GM19239 (cell line): ENCODE measurements at places on chromosomes 6 and 20.

DNA sequence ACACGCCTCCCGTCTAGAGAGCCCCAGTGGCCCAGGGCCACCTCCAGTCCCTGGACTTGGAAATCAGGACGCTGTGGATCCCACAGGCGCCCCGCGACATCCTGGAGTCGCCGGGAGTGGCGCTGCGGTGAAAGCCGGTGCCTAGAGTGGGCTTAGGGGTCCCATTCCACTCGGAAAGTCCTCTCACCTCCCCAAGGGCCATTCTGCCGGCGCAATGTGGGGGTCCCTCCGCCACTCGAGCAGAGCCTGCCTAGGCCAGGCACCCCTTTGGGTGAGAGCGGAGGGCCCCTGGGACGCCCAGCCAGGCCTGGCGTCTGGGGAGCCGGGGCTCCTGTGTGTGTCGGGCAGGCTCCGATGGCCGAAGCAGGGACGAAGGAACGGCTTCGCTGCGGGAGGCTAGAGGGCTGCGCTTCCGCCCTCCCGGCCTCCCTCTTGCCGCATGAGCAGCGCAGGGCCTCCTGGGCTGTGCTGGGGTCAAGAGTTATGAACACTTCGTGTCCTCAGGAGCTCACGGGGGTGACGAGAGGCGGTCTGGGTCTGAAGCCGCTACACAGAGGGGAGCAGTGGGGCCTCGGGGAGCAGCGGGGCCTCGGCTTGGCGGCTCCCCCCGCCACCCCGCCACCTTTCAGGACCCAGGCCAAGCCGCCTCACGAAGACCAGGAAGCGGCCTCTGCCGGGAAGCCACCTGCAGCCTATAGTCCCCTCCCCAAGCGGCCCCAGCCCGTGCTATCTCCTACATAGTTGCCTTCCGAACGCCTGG is 13.6 kb downstream of the POU3F2 start:
- DNase-seq: no peak

DNA sequence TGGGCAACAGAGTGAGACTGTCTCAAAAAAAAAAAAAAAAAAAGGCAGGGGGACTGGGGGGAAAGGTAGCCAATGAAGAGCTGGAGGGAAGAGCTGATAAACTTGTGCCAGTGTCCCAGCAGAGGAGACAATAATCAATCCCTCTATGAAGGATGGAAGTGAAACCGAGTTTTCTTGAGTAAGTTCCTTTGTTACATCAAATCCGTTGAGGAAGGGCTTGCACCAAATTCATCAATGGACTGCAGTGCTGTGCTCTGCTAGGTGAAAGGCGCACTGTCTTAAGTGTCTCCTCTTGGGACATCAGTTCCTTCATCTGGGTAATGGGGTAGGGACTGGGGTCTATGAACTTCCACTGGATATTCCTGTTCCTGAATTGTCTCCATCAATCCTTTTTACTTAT is 3.0 kb upstream of the CRIP3 start:
- DNase-seq: no peak

GRCh38 chr6:87494761-87495422 is 22.1 kb downstream of the SLC35A1 start:
- DNase-seq: no peak

GRCh38 chr6:87384038-87384437 is 23.7 kb upstream of the CFAP206 start:
- no peak for DNase-seq

DNA sequence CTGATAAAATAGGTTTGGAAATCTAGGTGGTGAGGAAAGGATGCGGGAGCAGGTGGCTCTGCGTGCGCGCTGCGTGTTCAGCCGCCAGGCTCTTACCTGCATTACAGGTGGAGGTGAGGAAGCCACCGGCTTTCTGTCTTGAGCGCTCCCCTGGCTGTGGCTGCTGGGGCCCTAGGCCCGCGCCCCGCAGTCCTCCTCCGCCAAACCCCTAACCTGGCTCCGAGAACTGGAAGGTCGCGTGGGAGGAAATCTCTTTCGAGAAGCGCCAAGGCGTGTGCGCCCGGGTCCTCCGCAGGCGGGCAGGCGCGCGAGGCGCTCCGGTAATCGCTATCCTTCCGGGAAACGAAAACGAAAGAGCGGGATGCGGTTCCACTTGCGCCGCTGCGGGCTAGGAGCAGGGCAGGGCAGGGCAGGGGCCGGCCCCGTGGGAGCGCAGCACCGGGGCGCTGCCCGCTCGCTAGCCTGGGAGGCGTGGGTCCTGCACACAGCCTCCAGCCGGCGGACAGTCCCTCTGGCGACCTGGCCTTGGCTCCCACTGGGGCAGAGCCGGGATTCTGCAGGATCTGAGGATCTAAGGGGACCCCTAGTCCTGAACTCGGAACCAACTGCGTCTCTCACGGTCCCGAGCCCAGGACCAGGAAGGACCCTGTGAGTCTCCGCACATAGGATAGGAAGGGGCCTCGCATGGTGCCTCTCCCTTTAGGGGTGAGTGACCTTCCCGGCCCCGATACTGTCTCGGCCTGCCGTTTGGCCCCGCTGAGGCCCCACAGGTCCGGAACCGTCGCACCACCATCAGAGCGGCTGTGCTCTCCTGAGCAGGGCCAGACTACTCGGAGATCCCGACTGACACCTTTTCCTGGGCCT is at the start of gene ETV7:
Gene ETV7 (minus strand): TSS at position 230 of the 864 bp plus-strand sequence. CDS start 128 bp downstream, at position 102.
- no peak for DNase-seq

GRCh38 chr20:8406391-8406790 is 274.3 kb downstream of the PLCB1 start:
- DNase-seq: no peak

- no peak for DNase-seq
Observed at GRCh38 chr6:24441599-24441904, 38.8 kb downstream of the MRS2 start.

DNA sequence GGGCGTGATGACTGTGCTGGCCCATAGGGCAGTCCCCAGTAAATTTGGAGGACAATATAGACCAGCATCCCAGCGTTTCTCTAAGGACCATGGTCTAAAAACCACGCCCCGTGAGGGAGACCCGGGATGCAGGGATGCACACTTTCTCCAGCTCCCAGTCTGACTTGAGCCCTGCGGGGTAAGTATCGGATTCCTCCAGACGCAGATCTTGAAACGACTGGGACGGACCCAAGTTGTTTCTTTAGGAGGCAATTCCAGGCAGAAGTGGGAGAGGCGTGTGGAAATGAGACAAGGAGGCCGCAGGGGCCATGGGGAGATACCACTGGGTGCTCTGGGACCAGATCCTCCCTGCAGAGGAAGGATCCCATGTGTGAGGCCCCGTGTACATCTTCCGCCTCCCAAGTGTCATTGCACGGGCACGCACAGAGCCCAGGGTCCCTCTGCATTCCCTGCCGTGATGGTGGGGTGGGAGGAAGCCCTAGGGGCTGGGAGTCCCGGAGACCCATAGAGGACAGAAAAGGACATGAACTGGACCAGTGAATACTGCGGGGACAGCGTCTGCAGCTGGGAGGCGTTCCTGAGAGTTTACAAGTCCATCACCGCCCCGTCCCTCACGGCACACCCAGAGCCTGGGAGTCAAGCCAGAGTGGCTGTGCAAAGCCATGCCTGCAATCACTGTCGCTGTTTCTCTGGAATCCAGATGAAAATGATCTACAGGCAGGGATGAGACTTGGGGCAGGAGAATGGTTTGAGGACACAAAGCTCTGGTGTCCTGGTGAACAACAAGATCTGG is 522.9 kb downstream of the CDH26 start:
- DNase-seq: no peak

DNA sequence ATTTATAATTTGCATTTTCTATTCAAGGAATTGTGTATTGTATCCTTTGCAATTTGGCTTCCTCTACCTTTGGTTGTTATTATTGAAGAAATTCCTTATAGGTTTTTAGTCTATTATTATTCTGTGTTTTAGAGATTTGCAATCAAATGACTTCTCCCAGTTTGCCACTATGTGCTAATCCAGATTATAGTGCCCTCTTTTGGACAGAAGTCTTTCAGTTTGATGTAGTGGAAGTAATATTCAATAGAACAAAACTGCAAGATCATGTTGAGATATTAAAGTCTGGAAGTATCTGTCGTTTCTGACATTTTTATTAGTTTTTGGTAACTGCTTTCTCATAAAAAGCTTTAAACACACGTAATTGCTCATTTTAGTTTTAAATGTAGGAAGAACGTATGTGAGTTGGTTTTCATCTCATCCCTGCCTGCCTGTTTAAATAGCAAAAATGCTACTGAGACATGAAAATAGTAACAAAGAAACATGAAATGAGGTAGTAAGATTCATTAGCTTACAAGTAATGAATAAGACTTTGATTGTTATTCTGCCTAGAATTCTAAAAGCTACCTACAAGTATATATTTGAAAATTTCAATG is 72.8 kb downstream of the RTN4IP1 start:
- no peak for DNase-seq

GRCh38 chr6:7758456-7758855 is 32.6 kb downstream of the BMP6 start:
- DNase-seq: no peak

DNA sequence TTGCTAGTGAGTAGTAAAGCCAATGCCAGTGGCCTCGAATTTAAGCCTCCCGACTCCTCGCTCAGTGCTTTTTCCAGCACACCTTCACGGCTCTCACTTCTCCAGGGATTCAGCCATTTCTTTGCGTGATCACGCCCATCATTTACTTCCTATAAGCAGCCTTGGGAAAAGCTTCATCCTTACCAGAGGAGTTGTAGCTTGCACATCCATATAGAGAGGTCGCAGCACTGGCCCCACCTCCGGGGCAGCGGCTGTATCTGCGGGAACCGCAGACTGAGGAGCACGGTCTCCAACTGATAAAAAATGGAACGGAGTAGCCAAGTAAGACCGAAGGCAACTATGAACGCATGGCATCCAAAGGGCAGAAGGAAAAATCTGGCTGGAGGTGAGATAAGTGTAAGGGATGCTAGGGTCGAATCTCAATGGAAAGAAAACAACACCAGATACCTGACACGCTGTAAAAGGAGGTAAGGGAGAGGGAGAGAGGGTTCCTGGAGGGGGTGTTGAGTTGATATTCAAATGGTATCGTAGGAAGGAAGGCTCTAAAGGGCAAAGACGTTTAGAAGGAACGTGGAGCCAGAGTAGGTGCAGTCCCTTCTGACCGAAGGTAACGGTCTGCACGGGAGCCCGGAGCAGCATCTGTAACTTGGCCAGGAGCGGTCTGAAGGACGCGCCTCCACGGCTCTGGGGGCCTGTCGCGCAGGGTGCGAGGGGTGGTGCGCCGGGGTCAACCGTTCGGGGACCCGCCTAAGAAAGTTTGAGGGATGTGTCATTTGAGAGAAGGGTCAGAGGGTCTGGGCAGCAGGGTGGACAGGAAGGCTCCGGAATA is 640 bp downstream of the NFS1 start:
- no peak for DNase-seq

- DNase-seq: no peak
Observed at GRCh38 chr20:12677925-12678324, 330.8 kb upstream of the SPTLC3 start.
